ENCODE measurements at places on chromosomes 13 and 19.

DNA sequence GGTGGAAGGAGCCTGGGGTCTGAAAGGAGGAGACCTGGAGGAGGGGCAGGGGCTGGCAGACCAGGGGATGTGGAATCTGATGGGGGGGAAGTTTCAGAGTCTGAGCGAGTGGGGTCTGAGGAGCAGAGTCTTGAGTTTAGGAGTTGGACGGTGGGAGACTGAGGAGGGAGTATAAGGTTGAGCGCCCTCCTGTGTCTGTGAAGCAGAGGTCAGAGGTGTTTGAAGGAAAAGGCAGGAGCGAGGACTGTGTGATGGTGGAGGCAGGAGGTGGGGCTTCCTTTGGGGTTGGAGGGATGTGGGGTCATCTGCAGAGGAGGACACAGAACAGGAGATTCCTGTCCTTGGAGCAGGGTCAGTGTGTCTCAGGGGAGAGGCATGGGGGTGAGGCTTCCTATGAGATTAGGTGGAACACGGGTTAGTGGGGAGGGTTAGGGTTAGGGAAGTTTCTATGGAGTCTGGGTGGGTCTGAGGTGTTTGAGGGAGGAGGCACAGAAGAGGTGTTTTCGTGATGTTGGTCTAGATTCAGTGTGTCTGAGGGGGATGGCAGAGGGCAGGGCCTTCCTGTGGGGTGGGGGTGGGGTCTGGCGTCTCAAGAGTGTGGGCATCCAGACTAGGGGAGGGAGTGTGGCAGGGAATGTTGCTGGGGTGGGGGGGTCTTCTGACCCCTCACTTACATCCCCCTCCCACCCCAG, 8.3 kb downstream of the RYR1 start:
- no peak for DNase-seq

- peak; percentile 61 for DNase-seq
Observed at GRCh38 chr19:38417544-38418506, 8.2 kb downstream of the RASGRP4 start.

DNA sequence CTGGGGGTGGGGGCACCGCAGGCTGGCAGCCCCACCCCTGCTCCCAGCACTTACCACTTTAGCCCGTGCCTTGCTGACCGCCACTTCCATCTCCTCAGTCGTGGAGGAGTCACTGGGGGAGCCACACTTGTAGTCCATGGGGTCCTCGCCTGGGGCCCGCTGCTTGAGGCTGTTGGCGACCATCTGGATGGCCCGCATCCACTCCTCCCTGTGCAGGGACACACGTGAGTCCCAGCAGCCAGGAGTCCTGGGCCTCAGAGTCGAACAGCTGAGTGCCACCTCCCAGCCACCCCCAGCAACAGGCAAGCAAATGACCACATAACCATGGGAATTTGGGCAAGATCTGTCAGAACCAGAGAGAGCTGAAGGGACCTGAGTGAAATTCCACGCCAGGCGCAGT, 16.0 kb upstream of the CCNP start:
- no peak for DNase-seq

DNA sequence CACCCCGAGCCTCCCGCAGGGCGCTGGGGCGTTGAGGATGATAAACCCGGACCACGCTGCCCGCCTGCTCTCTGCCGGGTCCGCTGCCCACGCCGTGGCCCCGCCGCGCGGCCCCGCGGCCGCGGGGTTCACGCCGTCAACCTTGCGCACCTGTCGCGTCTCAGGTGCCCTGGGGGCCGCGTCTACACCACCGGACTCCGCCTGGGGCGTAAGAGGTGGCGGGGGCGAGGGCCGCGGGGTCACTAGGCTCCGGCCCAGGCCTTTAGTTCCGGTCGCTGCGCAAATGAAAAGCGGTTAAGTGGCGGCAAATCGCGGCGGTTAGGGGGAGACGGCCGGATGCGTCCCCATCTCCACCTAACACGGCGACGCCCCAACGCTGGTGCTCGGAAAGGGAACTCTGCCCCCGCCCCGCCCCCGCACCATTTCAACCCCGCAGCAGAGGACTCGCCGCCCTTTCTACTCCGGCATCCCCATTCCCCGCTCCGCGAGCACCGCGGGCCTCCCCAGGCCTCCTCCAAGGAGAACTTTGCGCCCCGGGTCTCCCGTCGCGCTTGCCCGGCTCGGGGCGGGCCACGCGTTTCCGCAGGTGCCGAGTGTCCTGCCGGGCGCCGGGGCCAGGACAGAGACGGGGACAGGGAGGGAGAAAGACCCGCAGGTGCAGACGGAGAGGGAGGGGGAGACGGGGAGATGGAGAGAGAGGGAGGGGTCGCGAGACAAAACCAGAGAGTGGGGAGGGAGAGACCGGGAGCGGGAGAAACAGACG, 4.3 kb downstream of the ONECUT3 start:
- no peak for DNase-seq

DNA sequence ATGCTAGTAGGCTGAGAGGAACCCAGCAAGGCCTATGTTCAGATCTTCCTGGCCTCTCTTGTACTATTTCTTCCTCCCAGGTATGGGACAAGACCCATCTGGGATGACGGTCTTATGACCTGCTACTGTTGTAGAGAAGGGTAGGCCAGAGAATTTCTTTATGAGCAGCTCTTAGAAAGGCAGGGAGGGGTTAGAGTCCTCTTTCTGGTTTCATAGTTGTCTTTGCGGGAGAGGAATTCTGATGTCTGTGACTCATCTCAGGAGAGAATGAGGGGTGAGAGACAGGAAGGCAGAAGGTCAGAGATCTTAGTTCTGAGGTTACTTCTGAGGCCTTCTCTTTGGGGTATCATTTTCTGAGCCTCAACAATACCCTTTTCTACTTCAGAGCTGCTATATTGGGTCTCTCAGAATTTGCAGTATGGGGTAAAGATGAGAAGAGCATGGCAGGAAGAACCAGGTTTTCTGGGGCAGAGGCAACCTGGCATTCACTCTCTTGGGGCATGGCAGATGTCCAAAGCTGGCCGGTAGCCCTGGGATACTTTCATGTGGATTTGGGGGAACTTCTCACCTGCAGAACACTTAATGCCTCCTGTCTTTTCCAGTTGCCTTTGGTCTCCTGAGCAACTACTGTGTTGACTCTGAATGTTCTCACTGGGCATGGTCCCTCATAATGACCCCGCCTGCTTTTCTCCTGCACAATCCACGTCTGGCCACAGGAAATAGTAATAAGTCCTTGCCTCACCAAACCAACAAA, 154.4 kb downstream of the GGACT start:
- DNase-seq = no peak

DNA sequence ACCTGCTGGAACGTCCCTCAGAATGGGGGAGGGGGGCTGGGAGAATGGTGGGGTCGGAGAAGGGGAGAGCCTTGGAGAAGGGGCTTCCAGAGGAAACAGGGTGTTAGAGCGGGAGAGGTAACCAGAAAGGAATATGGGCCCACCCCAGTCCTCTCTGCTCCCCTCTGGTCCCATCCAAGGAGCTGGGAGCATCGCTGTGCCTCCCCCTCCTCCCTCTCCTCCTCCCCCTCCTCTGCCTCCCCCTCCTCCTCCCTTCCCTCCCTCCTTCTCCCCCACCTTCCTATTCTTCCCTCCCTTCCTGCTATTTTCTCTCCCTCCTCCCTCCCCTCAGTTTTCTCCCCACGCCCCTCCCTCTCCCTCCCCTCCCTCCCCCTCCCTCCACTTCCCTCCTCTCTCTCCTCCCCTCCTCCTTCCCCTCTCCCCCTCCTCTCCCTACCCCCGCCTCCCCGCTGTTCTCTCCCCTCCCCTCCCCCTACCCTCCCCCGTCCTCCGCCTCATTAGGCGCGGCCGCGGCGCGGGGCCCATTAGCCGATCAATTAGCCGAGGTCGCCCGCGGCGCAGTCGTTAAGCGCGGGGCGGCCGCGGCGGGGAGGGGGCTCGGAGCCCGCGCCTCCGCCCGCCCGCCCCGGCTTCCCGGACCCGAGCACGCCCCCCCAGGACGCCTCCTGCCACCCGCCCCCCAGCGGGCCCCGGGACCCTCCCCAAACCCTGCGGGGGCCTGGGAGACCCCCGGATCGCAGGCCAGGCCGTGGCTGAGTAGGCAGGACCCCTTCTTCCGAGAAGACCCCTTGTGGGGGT, 15.4 kb downstream of the TLE5 start:
- no peak for DNase-seq

DNA sequence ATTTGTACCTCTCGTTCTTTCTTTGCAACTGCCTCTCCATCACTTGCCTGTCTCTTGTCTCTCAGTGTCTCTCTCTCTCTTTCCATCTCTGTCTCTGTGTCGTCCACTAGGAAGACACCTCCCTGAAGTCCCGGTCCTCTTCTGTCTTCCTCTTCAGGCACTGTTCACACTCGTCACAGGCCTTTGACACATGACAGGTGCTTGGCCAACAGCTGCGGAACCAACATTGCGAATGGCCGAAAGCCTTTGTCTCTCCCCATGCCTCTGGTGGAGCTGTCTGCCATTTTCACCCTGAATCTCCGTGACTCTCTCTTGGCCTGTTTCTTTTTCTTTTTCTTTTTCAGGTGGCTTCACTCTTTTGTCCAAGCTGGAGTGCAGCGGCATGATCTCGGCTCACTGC, 2.8 kb downstream of the HIPK4 start:
- DNase-seq = no peak

GRCh38 chr19:18719541-18719940, 36.1 kb downstream of the CRTC1 start:
- no peak for DNase-seq

- no peak for DNase-seq
Observed at GRCh38 chr13:87607266-87607665, 63.9 kb upstream of the SLITRK5 start.

DNA sequence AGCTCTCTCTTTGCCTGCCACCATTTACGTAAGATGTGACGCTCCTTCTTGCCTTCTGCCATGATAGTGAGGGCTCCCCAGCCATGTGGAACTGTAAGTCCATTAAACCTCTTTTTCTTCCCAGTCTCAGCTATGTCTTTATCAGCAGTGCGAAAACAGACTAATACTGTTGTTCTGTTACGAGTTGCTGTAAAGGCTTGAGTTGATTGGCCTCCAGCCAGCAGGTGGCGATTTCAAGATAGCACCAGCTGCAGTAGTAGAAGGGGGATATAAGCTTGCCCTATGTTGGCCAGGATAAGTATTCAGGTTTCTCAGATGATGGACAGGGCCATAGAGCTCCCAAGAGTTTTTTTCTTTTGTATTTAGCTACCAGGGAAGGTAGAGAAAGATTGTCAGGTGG, 385.5 kb downstream of the MZT1 start:
- DNase-seq = no peak

DNA sequence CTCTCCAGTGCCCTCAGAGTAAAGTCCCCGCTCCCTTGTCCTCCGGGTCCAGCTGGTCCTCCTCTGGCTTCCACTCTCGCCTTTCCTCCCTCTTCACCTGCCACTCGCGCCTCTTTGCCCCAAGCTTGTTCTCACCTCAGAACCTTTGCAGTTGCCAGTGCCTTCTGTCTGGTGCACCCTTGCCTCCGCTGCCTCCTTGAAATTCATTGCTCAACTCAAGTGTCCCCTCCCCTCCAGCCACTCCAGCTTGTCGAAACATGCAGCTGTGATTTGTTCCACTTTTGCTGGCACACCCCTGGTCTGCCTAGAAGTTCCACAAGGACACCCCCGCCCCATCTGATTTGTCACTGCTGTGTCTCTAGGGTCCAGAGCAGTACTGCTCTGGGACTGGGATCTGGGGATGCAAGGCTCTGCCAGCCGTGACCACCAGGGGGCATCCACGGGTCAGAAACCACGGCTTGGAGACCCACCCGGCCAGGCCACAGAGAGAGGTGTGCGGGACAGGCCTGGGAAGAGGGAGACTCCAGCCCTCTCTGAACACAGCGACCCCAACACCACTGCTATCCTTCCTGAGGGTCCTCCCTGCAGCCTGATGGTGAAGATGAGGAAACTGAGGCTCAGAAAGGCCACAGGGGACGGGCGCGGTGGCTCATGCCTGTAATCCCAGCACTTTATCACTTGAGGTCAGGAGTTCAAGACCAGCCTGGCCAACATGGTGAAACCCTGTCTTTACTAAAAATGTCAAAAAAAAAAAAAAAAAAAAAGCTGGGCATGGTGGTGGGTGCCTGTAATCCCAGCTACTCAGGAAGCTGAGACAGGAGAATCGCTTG, 49.9 kb downstream of the AP1M1 start:
- DNase-seq = peak; percentile 90

GRCh38 chr19:55285229-55285890, 1.6 kb downstream of the BRSK1 start:
- no peak for DNase-seq

- DNase-seq = peak; percentile 6
Observed at GRCh38 chr19:9498183-9498902, at the start of gene ZNF560. Gene ZNF560, minus strand, starts transcription at chr19:9498616. Its CDS starts 23,303 bp downstream, at chr19:9475313.

- DNase-seq = no peak
Observed at GRCh38 chr13:42007844-42008243, 40.6 kb upstream of the DGKH start.

DNA sequence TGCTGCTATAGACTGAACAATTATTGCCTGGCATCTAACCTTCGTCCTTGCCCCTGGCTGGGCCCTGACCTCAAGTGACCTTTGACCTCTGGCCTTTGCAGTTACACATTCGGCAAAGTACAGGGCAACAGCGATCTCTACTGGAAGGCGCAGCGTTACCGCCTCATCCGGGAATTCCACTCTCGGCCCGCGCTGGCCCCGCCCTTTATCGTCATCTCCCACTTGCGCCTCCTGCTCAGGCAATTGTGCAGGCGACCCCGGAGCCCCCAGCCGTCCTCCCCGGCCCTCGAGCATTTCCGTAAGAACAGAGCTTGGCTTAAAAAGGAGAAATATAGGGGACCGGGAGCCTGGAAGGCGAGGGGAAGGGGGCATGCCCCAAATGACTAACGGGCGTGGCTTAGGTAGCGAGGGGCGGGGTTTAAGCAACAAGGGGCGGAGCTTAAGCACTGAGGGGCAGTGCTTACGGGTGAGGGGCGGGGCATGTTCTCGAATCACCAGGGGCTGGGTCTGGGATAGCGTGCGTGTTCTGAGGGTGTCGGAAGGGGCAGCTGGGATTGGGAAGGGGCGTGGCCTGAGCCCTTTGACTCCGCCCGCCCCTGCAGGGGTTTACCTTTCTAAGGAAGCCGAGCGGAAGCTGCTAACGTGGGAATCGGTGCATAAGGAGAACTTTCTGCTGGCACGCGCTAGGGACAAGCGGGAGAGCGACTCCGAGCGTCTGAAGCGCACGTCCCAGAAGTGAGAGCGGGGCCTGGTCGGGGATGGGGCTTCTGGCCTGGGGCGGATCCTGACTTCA, 52.7 kb downstream of the TRPM4 start:
- peak; percentile 67 for DNase-seq

- DNase-seq = peak; percentile 42
Observed at GRCh38 chr19:51016798-51017683, 2.5 kb downstream of the KLK10 start.
